ENCODE measurements at places on chromosomes 6 and 20.

- no peak for DNase-seq
These were observed 26.0 kb upstream of the CRIP3 start for GRCh38 chr6:43334466-43335095.

- peak; percentile 48 for DNase-seq
These were observed 530 bp downstream of the TDP2 start for GRCh38 chr6:24666097-24666640.

DNA sequence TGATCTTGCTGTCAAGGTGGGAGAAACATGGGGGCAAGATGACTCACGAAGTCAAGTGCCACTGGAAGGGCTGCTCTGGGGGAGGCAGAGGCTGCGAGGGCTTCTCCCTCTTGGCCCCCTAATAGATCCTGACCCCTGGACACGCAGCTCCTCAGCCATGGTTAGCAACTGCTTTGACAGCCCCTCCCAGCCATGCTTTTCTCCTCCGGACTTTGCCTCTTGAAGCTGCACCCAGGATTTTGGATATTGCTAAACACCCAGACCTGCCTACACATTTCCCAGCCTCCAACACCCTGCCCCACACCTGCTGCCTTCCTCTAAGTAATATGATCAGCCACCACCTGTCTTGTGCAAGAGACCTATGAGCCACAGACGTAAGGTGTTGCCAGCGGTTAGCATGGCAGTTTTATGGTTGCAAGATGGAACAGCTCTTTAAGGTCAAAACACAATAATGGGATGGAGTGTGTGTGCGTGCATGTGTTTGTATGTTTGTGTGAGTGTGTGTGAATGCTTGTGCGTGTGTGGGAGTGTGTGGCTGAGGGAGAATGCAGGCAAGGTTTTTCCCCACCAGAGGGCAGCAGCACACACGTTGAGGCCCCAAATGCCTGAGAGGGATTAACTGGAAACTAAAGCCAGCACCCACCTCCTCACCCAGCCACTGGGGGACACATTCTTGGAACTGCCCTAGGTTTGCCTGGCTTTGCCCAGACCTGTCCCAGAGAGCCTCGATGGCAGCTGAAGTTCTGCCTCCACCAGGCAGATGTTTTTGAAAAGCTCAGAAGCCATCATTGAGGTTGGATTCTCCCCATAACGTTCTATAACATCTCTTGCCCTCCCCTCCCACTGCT lies 2.5 kb downstream of the IP6K3 start:
- DNase-seq: peak; percentile 73

DNA sequence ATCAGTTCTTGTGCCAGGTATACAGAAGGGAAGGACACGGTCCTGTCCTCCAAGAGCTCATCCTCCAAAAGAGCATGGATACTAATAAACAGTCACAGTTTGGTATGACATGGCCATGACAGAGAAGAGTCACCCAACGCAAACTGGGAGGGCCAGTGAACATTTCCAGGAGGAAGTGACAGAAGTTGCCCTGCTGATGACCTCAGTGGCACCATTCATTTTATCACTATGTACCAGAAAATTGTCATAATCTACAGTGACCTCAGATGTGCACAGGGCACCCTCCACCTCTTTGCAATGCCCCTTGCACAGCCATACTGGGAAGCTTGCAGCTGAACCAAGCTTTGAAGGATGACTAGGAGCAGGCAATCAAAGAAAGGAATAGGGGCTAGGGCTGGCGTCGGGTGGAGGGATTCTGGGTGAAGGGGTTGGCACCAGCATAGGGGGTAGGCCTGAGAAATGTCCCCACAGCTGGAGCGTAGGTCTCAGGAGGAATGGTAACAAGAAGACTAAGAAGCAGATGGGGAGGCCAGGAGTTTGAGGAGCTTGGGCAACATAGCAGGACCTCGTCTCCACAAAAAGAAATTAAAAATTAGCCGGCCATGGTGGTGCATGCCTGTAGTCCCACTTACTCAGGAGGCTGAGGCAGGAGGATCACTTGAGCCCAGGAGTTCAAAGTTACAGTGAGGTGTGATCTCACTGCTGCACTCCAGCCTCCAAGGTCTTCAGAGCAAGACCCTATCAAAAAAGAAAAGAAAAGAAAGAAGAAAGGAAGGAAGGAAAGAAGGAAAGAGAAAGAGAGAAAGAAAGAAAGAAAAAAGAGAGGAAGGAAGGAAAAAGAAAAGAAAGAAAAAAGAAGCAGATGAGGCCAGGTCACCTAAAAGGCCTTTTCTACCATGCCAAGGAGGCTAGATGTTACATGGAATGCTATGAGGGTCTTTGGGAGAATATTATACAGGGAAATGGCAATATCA lies 65.3 kb upstream of the SNX9 start:
- no peak for DNase-seq

- DNase-seq: no peak
These were observed 32.6 kb downstream of the BMP6 start for GRCh38 chr6:7758456-7758855.

GRCh38 chr6:115766745-115767462 lies 293.8 kb downstream of the FRK start:
- no peak for DNase-seq

DNA sequence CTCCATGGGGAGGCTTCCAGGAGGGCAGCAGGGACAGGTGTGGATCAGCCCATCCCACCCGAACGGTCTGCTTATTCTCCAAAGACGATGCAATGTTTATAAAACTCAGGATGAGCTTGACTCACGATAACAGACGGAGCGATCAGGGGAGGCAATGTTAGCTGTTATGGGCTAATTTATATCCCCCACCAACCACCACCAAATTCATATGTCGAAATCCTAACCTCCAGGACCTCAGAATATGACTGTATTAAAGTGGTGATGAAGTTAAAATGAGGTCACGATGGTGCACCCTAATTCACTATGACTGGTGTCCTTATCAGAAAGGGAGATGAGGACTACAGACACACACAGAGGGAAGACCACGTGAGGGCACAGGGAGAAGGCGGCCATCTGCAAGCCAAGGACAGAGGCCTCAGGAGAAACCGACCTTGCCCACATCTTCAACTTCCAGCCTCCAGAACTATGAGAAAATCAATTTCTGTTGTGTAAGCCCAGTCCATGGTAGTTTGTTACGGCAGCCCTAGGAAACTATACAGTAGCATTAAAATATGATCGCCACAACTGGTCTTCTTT lies 7.0 kb downstream of the ADTRP start:
- DNase-seq: no peak

DNA sequence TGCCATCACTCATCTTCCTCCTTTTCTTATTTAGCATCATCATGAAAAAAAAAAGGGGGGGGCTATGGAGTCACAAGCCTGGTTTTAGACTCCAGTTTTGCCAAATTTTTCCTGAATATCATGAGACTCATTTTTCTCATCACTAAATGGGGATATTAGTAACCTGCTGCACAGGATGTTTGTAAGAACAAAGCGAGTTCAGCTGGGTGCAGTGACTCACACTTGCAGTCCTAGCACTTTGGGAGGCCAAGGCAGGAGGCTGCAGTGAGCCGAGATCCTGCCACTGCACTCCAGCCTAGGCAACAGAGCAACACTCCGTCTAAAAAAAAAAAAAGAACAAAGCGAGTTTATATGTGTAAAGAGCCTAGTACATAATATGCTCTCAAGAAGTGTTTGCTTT lies 82.8 kb downstream of the TFAP2A start:
- DNase-seq: no peak

- no peak for DNase-seq
These were observed 283.7 kb downstream of the CD83 start for GRCh38 chr6:14401246-14401645.

DNA sequence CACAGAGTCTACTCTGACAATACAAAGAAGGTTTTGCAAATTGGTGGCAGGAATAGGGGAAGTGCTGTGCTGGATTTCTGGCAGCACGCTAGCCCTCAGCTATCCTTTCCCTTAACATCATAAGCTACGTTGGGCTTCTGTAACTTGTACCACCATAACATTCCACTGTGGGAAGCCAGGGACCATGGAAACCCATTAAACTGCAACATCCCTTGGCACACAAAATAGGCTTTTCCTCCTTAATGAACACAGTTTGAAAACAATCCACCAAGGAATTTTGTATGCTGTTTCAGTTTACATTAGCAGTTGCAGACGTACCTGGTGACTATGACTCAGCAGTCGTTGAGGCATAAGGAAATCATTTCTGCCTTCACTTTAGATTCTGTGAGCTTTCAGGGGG lies 203.9 kb upstream of the RAB32 start:
- no peak for DNase-seq

- no peak for DNase-seq
These were observed 11.5 kb upstream of the CDKN1A start for GRCh38 chr6:36666826-36667591.

- peak; percentile 27 for DNase-seq
These were observed 120.5 kb upstream of the CHD6 start for GRCh38 chr20:41738604-41739206.

DNA sequence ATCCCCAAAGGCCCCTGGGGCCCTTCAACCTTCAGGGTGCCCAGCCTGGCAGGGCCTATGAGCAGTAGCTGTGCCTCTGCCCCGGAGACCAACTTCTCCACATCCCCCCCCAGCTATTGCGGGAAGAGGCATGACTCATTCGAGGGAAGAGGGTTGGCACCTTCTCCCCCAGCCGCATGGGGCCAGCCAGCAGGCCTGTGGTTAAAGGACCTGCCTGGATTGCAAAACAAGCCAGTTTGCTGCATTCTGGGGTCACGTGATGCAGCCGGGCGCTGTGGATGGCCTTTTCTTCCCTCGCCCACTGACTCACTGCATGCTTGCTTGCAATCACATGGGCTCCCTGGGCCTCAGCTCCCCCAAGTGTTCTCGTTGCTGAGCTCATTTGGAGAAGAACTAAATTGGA lies 182.5 kb downstream of the MAFB start:
- peak; percentile 15 for DNase-seq

DNA sequence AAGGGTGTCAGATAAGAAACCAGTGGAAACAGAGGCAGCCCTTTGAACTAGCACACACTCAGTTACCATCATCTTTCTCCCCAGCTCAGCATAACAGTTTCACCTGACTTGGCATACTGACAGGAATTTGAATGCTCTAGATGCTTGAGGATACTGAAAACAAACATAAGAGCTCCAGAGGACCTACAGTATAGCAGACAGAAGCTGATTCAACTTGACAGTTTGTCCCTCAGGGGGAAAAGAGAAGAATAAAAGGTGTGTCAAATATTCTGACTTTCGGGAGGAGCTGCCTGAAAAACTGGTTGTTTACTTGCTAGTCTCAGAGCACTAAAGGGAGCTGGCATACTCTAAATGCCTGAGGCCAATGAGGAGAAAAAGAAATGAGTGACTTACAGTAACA lies 35.1 kb downstream of the EYS start:
- no peak for DNase-seq

- no peak for DNase-seq
These were observed 25.8 kb downstream of the SYNDIG1 start for GRCh38 chr20:24495266-24495665.

GRCh38 chr6:38180586-38180985 lies 361.1 kb downstream of the ZFAND3 start:
- no peak for DNase-seq

DNA sequence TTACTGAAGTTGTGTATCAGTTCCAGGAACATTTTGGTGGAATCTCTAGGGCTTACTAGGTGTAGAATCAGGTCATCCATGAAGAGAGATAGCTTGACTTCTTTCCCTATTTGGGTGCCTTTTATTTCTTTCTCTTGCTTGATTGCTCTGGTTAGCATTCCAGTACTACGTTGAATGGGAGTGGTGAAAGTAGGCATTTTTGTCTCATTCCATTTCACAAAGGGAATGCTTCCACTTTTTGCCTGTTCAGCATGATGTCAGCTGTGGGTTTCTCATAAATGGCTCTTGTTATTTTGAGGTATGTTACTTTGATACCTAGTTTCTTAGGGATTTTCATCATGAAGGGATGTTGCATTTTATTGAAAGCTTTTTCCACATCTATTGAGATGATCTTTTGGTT lies 195.3 kb downstream of the MOXD1 start:
- no peak for DNase-seq

DNA sequence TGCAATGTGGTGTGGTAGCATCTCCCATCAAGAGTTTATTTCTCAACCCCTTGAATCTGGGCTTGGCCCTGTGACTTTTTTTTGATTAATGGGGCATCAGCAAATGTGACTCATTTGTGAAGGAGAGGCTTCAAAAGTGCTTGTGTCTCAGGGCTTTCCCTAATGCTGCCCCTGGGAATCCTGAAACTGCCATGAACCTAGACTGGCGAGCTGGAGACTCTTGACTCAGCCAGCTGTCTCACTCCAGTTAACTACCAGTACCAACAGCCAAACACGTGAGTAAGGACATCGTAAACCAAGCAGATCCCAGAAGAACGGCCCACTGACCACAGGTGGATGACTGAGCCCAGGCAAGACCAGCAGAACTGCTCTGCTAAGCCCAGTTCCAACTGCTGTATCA lies 72.8 kb upstream of the ADTRP start:
- no peak for DNase-seq

GRCh38 chr20:24770628-24771541 lies 178.2 kb upstream of the CST7 start:
- no peak for DNase-seq

DNA sequence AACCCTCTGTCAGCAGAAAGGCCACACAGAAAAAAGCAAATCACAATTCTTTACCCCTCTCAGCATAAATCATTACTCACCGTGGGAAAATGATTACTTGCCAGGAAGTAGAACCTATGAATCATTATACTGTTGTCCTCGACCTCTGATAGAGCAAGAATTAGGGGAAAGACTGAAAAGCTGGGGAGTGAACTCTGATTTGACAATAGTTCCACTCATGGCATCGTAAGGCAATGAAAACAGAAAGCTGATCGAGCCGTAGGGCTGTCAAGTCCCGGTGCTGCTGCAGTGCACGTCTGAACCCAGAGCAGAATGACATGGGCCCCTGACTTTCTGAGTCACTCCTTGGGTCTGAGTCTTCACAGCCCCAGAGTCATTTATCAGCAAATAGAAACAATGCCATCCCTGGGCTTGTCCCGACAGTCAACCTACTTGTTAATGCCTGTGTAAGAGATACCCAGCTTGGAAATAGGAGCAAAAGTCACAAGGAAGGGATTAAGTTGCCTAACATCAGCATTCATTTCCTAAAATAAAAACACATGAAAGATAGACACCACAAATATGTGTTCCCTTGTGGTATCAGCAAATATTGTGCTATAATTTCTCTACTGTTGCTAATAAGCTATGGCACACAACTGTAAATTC lies 224.8 kb upstream of the MARCKS start:
- peak; percentile 14 for DNase-seq

All from activated CD8-positive, alpha-beta memory T cell treated with anti-CD3 and anti-CD28 coated beads, Interleukin-2, amount 50 U/mL, for 4 hours (primary cell).